ENCODE measurements at places on chromosomes 12 and 14.

DNA sequence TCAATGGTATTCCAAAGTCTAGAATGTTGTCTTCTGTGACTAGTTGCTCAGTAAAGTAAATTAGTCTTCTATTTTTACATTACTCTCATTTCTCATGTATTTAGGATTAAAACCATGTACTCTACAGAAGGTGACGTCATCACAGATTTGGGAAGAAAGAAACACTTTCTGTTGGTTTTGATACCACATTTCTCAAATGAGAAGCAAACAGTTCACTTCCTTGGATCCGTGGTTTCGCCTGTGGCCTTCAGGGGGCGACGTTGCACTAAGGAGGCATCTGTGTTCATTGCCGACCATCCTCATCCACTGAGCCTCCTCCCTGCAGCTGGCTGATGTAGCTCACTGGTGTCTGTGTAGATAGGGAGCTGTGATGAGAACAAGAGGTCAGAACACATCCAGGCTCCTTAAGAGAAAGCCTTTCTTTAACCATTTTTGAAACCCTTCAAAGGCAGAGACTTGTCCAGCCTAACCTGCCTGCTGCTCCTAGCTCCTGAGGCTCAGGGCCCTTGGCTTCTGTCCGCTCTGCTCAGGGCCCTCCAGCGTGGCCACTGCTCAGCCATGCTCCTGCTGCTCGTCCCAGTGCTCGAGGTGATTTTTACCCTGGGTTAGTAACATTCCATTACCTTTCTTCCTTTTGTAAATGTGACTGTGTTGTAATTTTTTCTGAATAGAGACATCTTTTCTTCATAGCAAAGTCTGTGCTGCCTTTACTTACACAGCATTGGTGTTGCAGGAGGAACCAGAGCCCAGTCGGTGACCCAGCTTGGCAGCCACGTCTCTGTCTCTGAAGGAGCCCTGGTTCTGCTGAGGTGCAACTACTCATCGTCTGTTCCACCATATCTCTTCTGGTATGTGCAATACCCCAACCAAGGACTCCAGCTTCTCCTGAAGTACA lies 220.6 kb upstream of the OR4E1 start:
- DNase-seq: no peak

DNA sequence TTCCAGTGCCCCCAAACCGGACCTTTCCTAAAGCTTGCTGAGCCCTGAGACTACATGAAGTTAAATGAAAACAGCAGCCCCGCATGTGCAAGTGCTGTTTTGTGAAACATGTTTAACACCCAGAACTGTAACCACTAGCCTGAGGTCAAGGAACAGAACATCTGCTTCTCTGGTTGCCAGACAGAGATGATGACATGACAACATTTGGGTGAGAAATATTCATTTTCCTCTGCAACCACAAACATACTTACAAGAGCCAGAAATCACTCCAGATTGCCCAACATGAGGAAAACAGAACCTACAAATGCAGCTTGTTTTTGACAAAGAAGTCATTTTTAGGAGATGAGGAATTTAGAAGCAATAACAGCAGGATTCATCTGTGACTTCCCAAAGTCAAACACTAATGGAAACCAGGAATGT lies 110.4 kb downstream of the BCAT1 start:
- no peak for DNase-seq

DNA sequence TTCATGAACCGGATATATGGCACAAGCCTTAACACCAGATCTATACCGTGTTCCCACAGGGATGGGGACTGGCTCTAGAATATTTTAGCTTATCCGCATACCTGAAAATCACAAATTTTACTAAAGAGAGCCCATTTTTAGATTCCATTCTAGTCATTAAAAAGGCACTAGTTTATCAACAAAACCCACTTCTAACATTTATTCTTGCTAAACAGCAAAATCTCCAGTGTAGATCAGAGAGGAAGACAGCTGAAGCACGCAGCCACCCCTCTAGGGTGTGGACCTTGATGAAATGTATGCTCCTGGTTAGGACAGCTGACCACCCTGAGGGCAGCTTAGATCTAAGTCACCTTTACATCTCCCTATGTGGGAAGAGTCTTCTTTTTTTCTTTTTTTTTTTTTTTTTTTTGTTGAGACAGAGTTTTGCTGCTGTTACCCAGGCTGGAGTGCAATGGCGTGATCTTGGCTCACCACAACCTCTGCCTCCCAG lies 62.4 kb downstream of the EID3 start:
- DNase-seq: no peak

GRCh38 chr12:96824838-96825236 lies 82.2 kb upstream of the NEDD1 start:
- no peak for DNase-seq
